ENCODE measurements at places on chromosomes 2 and 18.

- DNase-seq = peak; percentile 17
Measured at GRCh38 chr2:25127646-25128045, 40.7 kb downstream of the POMC start.

DNA sequence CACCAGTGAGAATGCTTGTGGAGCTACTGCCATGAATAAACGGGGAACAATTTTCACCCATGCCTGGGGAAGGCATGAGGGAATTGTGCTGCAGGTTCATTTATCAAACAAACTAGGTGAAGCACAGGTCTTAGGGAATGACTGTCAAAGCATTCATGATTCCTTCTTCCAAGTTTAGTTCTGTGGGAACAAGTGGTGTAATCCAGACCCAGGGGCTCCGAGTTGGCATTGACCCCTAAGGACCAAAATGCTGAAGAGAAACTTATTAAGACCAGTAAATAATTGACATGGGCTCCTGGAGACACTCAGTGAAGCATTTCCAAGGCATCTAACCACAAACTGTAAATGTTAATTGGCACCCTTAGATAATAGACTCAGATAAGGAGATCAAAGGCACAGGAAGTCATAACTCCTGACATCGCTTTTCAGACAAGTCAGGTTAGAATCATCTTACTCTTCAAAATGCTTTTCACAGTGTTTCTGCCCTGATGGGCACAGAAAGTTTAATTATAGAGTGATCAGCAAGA lies 96.9 kb downstream of the SPP2 start:
- no peak for DNase-seq

DNA sequence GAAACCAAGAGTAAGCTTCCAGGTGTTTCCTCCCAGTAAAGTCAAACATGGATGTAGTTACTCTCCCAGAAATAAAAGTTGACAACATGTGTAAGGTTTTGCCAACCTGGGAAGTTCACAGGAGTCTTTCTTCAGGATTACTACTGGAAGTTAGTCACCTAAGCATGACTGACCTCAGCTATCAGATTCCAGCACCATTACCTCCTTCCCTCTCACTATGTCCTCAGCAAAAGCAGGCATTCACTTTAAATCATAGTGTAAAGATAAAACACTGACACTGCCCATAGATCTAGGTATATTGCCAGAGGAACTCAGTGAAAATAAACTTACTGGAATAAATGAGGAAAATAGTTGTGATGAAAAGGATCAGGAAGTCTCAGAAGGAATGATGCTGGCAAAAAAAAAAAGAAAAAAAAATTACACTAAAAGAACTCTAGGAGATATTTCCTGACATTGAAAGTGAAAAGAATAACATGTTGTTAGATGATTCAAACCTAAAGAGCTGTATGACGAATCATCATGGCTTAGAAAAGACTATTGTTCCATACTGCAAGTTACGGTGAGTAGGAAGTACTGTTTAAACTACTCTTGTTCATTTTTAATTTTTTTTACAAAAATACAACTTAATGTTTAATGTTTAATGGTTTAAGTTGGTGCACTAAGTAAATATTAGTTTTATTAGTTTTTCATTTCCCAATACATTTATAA lies 484.5 kb upstream of the ZNF804A start:
- peak; percentile 19 for DNase-seq

- no peak for DNase-seq
Measured at GRCh38 chr2:160208655-160209515, 8.8 kb upstream of the ITGB6 start.

GRCh38 chr2:196607073-196607472 lies 32.4 kb upstream of the CCDC150 start:
- no peak for DNase-seq

GRCh38 chr2:110113961-110114591 lies 1.5 kb downstream of the MALL start:
- no peak for DNase-seq
